ENCODE measurements at places on chromosomes 7 and 10.

GRCh38 chr10:125538947-125539731, 143.8 kb downstream of the TEX36 start:
- DNase-seq = no peak

GRCh38 chr7:128076196-128076795, 45.1 kb upstream of the LRRC4 start:
- no peak for DNase-seq

DNA sequence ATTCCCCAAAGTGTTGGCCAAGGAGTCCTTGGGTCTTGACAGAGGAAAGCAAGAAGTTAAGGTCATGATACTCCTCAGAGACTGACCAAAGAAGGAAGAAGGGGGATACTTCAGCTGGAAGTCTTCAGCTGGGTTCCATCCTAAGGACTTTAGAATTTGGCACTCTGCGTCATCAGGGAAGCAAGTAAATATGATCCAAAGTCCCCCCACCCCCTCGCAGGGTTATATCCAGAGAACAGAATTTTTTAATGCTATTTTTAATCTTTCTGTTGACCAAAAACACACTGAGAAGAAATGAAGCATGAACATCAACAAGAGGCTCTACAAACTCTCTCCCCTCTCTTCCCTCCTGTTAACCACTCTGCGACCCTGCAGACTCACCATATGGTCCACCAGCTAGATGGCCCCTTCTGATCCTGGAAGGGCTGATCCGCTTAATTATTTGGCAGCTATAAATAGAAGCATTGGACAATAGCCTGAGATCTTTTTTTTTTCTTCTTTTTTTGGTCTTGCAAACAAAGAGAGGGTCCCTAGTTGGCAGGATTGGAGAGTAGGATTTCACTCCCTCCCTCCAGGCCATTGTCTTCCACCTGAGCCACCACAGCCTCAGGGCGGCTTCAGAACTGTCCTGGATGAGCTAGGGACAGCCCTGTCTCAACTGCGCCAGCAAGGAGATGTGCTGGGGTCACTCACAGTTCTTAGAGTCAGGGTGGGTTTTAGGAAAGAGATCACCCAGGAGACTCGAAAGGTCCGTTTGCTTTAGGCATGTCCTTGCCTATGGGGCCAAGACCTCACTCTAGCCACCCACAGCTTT, 196.0 kb downstream of the KCNMA1 start:
- DNase-seq = no peak

GRCh38 chr7:68770649-68771048, 827.6 kb upstream of the AUTS2 start:
- no peak for DNase-seq

DNA sequence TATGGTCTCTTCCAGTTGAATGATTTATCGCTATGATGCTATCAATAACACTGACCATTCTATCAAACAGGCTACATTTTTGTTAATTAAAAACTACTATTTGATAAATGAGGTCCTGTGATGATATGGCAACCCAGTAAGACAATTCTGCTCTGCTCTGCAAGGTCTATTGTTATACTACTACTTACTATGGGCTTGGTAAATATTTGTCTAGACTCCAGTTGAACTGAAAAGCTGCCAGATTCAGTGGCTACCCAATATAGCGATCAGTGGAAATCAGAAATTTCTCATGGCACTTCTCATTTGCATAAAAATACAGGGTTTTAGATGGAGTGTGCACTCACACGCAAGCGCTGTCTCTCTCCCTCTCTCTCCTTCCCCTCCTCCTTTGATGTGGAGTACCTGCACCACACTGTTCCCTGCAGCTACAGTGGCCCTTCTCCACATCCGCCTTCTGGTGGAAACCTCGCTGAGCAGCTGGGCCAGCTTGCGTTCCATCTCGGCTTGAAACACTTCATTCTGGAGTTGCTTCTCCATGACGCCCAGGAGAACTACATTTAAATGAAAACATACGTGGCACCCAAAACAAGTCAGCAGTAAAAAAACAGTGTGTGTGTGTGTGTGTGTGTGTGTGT, 77.9 kb downstream of the KIAA1549 start:
- no peak for DNase-seq

DNA sequence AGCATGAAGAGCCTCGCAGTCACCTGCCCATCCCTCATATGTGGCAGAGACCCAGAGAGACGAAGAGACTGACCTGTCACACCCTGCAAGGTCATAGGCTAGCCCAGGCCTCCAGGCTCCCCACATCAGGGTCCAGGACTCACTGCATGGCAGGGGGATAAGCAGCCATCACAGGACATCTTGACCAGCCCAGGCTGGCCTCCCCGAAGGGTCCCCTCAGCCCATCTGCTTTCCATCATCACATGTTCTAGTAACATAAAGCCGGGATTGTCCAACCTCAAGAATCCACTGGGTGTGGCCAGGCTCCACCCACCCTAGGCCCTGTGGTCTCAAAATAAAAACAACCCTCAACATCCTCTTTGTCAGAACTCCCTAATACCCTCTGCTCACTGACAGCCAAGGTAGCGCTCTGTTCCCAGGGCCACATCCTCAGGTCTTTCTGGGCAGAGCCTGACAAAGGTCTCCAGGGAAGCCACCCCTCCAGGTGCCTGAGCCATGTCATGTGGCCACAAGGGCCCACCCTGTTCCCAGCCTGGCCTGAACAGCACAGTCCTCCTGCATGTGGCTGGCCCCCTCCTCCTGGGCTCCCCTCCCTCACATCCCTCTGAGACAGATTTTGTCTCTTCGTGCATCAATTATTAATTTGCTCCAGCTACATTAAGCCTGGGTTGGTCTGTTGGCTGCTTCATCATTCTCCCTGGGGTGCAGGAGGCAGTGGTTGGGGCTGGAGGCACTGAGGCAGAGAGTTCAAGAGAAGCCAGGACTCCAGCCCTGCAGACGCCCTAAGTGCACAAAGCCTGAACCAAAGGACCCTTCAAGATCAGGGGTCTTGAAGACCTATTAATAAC, 131.8 kb upstream of the UNC5B start:
- DNase-seq = no peak

GRCh38 chr7:108623220-108623619, 53.5 kb downstream of the DNAJB9 start:
- no peak for DNase-seq

- no peak for DNase-seq
These were observed 92.8 kb downstream of the SDK1 start for GRCh38 chr7:3393862-3394261.

GRCh38 chr7:47192978-47193377, 388.9 kb downstream of the TNS3 start:
- DNase-seq = no peak

GRCh38 chr7:93973134-93973533, 31.0 kb downstream of the BET1 start:
- DNase-seq = no peak

- DNase-seq = no peak
These were observed 93.5 kb upstream of the DIP2C start for GRCh38 chr10:782751-783648.

- no peak for DNase-seq
These were observed 312.8 kb downstream of the LRMDA start for GRCh38 chr10:75744261-75744660.

GRCh38 chr7:69739190-69739589, 140.9 kb downstream of the AUTS2 start:
- no peak for DNase-seq

DNA sequence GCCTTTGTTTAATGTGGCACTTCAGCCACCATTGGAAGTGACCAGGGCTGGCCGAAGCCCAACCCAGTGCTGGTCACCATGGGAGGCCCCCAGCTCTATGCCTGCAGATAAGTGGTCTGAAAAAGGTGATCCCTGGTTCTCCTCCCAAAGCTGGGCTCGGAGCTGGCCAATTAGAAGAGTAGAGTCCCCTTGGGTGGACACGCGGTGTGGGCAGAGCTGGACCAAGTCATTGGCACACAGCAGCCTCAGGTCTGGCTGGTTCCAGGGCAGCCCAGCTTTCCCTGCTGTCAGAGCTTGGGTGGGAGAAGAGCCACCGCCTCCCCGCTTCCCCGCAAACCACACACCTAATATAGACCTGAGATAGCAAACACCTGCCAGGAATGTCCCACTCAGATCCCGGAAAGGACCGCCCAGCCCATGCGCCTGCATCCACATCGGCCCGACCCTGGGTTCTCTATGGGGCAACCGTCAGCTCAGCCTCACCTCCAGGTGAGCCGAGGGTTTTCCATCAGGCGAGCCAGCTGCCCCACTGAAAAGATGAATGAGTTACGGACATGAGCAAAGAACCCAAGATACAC, 84.3 kb downstream of the TCERG1L start:
- no peak for DNase-seq

DNA sequence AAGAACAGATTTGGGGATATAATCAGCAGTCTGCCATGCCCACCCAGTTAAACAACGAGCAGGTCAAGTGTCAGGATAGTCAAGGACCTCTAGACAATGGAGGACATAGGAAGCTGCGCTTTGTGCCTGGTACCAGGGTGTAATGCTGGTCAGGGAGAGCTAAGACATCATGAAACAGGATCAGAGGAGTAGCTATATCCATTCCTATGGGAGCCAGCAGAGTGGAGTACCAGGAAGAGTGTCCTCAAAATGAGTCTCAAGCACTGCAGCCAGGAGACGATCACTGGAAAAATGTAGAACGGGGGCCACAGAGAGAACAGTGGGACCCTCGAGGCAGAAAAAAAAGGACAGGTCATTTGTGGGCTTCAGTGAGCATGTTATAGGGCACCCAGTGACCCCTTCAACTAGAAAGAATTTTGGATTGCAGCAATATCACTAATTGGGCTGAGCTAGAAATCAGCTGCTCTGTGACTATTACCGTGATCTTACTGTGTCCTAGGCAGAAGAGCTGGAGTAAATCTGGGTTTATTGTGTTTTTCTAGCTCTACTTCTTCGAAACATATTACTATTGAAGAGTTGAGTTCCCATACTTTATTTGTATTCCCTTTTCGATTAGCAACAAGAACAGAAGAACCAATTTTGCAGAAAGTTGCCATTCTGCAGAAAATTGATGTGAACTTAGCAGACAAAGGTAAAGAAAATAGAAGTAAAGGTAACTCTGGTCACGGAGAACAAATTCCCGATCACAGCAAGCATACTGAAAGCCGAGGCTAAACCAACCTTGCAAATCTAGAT, 319.6 kb downstream of the AHR start:
- DNase-seq = no peak

DNA sequence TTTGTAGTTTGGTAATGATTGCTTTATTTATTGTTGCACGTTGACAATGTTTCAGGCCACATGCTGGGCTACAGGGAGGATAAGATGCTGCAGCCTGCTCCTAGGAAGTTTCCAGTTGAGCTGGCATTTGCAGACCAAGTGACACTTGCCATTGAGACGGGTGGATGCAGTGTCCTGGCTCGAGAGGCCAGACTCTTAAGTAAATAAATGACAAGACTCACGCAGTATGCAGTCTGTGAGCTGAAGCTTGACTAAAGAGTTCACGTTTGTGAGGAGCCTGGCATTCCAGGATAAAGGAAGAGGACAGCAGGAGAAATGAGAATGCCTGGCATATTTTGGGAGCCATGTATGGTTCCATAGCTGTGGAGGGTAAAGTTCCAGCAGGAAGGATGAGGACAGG, 105.8 kb downstream of the BAMBI start:
- no peak for DNase-seq

DNA sequence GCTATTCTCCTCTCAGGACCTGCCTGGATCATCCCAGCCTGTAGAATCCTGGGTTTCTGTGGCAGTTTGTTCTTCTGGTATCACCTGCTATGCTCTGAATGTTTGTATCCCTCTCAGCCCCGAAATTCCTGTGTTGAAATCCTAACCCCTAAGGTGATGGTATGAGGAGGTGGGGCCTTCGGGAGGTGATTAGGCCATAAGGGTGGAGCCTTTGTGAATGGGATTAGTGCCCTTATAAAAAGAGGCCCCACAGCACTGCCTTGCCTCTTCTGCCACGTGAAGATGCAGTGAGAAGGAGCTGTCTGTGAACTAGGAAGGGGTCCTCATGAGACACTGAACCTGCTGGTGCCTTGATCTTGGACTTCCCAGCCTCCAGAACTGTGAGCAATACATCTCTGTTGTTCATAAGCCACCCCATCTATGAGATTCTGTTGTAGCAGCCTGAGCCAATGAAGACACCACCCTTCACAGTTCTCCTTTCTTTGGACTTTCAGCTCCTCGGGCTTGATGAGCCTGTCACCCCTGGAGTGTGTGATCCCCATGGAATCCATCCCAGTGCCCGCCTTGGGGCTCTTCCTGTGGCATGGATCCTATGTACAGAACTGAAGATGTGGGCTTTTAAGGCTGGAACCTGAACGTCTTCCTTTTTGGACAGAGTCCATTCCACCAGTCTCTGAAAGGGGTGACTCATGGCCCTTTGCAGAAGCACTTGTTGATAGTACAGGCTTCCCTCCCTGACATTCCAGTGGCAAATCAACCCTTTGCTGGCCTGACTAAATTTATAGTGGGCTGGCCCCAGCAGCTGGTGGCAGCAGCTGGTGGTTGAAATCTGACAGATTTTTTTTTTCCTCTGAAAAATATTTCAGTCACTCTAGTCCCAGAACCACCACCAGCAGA, 138.0 kb downstream of the TACC2 start:
- no peak for DNase-seq

DNA sequence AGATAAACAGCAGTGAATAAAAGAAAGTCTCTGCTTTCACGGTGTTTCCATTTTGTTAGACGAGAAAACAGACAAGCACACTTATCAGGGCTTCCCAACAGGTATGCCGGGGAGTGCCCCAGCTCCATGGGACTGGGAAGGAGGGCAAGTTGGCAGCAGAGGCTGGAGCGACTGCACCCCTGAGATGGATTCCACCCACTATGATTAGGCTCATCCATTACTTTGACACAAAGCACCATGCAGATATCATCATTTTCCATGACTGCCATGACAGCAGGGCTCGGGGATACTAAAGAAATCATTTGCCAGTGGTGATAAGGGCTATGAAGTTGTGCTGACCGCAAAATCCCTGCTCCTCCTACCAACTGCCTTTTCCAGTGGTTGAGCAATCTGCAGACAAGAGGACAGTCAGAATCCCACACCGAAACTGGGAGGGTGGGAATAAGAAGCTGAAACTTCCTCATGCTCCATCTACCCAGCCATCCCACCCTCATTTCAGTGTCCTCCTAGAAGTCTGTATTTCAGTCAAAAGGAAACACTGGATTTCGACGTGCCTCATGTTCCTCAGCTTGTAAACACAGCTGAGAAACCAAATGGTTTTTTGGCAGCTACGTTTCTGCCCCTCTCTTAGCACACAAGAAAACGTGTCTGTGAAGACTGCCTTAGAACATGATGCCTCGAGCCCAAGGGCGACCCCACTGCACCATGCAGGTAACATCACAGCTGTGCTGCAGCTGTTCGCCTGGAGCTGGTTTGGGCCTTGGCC, 15.5 kb downstream of the CREB3L2 start:
- DNase-seq = no peak

DNA sequence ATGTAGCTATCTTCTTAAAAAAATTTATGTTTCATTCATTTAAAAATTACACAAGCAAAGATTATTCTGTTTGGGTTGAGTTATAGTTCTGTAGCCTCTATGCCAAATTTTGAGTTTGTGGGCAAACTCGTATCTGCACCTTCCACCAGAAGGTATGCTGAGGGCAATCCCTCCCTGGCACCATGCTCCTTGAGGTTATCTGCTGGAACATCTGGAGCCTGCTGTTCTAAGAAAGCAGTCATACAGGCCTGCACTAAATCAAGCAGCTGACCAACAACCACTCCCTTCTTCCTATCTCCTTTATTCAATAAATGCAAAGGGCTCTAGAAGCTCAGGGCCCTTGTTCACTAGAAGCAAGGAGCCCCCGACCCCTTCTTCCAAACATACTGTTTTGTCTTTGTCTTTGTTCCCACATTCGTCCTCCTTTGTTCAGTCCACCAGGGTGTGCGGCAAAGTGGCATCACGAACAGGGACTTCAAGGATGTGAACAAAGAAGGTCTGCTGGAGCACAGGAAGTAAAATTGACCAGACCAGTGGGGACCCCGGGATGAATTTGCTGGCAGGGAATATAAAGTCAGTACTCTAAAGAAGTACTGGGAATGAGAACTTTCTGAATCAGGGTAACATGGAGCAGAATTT, 36.4 kb downstream of the OR13A1 start:
- DNase-seq = no peak
